ENCODE measurements at places on chromosomes 3 and 15. TPM values are rescaled to one million over a fixed set of nuclear protein-coding genes. Genes with fewer than 3 reads are reported as not detected.
A peak's percentile ranks its signal among the peaks of the same experiment; 100 is the strongest.

The SLC6A20 gene
- total RNA-seq, result 0.21 TPM

The BLM gene
- 11.5 TPM for total RNA-seq

The CHRNA7 gene
- total RNA-seq, result 2.3 TPM

The HTR3E gene
- total RNA-seq, result not detected

The CACNA2D3 gene
- total RNA-seq, result 0.46 TPM

The LMAN1L gene
- total RNA-seq, result not detected

The NRROS gene
- 18.6 TPM for total RNA-seq

The TRPM1 gene
- not detected for total RNA-seq

DNA sequence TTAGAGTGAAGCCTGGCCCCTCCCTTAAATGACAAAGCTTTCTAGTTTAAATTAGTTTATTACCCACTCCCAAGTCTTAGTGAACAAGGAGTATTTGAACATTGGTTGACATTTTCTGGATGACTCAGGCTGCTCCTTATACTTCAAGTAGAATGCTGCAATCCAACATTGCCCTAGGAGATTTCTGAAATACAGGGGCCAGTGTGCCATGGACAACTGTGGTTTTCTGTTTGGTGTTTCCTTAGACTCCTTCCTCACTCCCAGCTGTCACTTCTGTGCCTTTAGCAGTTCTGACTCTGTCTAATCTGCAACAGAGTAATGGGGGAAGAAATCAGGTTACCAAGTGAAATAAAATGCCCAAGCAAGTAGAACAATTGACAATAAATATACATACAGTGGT, 116.1 kb upstream of the P2RY1 start:
- no peak for DNase-seq
- peaks cover 1% of the 10 kb centered on the region for H3K27me3 ChIP-seq
- H3K27ac ChIP-seq, result no peak overlapping the region
- H3K4me3 ChIP-seq, result no peak overlapping the region
- H3K36me3 ChIP-seq, result no peaks in the 10 kb centered on the region
- peaks cover 9% of the 10 kb centered on the region for H3K4me1 ChIP-seq

- peak; percentile 69 for DNase-seq
- H3K27ac ChIP-seq, result peak overlapping the region; percentile 16
- H3K4me1 ChIP-seq, result peaks cover 3% of the 10 kb centered on the region
- H3K36me3 ChIP-seq, result no peaks in the 10 kb centered on the region
- peak overlapping the region; percentile 97 for H3K4me3 ChIP-seq
These were observed 757 bp downstream of the AVEN start for GRCh38 chr15:34038023-34038870.

GRCh38 chr15:72098040-72098439, 19.9 kb downstream of the MYO9A start:
- no peak overlapping the region for H3K4me3 ChIP-seq
- H3K36me3 ChIP-seq, result no peaks in the 10 kb centered on the region
- H3K27me3 ChIP-seq, result peaks cover 3% of the 10 kb centered on the region
- H3K27ac ChIP-seq, result no peak overlapping the region
- no peak for DNase-seq
- no peaks in the 10 kb centered on the region for H3K4me1 ChIP-seq

DNA sequence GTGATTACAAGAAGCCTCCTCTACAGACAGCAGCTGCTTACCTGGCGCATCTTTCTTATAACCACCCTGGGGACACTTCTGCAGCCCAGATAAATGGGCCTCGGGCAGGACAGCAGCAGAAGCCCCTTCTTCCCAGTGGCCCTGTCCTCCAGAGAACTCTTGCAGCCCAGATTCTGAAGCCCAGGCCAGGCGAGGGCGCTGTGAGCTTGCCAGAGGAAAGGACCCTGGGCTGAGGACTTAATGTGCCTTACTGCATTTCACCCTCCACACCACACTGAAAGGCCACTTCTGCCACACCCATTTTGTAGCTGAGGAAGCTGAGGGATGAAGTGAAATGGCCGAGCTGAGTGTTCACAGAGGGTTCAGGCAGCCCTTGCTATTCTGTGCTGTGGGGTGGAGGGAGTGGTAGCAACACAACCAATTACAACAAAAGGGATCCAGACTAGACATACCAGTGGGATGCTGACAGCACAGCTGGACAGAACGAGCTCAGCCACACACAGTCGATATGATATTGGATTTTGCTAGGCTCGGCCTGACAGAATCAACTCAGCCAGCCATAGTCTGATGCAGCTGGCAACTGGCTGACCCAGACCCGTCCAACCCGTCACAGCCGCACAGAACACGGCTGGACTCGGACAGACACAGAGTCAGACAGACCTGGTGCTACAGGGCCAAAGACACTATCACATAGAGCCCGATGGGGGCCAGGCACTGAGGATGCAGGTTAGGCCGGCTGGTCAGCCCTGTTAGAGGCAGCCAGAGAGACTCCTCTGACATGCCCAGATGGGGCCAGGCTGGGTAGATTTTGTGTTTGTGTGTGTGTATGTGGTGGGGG, 7.3 kb downstream of the ACOX2 start:
- H3K36me3 ChIP-seq, result peaks cover 4% of the 10 kb centered on the region
- peaks cover 9% of the 10 kb centered on the region for H3K27me3 ChIP-seq

- no peak for DNase-seq
- H3K4me3 ChIP-seq, result no peak overlapping the region
- H3K27ac ChIP-seq, result no peak overlapping the region
- H3K4me1 ChIP-seq, result no peaks in the 10 kb centered on the region
- no peaks in the 10 kb centered on the region for H3K36me3 ChIP-seq
These were observed 13.3 kb downstream of the STAC start for GRCh38 chr3:36393563-36393962.

DNA sequence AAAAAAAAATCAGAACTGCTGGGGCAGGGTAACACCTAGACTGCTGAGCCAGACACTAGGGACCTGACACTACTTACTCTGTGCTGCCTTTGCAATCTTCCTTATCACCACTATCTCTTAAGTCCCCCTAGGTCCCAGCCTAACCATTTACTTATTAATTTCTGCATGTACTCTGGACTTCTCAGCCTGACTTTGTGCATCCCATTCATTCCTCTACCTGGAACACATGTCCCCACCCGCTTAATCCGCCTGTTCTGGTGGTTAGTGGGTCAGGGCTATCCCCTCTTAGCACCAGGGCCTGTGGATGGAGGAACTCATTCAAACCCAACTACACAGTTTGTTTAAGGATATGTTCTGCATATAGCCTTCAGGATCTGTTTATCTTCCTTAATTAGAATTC, 5.0 kb upstream of the CACNA1D start:
- no peak overlapping the region for H3K27ac ChIP-seq
- no peak for DNase-seq
- H3K4me3 ChIP-seq, result no peak overlapping the region
- no peaks in the 10 kb centered on the region for H3K36me3 ChIP-seq
- peaks cover 4% of the 10 kb centered on the region for H3K27me3 ChIP-seq
- H3K4me1 ChIP-seq, result peaks cover 3% of the 10 kb centered on the region

- no peak overlapping the region for H3K4me3 ChIP-seq
- H3K36me3 ChIP-seq, result peaks cover 4% of the 10 kb centered on the region
- no peak for DNase-seq
- peaks cover 3% of the 10 kb centered on the region for H3K27me3 ChIP-seq
- peaks cover 4% of the 10 kb centered on the region for H3K4me1 ChIP-seq
- H3K27ac ChIP-seq, result peak overlapping the region; percentile 36
These were observed 11.3 kb upstream of the IQGAP1 start for GRCh38 chr15:90376789-90377188.

DNA sequence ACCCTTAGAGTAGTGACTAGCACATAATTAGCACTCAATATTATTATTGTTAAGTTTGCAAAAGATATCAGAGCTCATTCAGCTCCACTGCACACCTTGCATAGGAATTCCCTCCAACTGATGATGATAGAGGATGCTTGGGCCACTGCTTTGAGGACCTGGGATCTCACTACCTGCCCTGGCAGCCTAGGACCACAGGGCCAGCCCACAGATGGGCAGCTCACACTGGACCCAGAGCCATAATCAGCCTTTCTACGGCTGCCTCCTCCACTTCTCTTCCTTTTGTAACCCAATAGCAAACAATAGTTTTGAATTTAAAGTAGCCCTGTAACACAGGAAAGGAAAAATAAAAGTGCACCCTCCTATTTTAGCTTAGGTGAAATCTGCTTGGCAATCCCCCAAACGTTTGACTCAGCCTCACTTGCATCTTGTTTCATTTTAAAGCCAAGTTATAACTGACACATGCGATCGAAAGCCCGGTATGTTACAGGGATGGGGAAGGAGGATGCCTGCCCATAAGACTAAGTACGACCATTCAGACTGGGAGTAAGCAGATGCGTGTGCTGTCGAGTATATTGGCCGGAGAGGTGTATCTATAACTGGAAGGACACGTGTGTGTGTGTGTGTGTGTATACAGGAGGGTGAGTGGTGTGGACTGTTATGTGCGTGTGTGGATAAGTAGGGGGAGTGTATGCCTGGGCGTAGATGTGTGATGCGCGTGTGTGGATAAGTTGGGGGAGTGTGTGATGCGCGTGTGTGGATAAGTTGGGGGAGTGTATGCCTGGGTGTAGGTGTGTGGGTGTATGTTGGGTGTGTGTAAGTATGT, 65.9 kb downstream of the CPN2 start:
- no peaks in the 10 kb centered on the region for H3K36me3 ChIP-seq
- H3K27me3 ChIP-seq, result peaks cover 7% of the 10 kb centered on the region
- H3K4me3 ChIP-seq, result no peak overlapping the region
- H3K4me1 ChIP-seq, result no peaks in the 10 kb centered on the region
- H3K27ac ChIP-seq, result no peak overlapping the region

GRCh38 chr3:123739106-123739505, 145.0 kb downstream of the MYLK start:
- H3K4me3 ChIP-seq, result no peak overlapping the region
- no peaks in the 10 kb centered on the region for H3K27me3 ChIP-seq
- H3K4me1 ChIP-seq, result peaks cover 13% of the 10 kb centered on the region

GRCh38 chr15:23420806-23421575, 26.1 kb downstream of the GOLGA6L2 start:
- no peaks in the 10 kb centered on the region for H3K4me1 ChIP-seq
- H3K36me3 ChIP-seq, result no peaks in the 10 kb centered on the region
- no peak overlapping the region for H3K27ac ChIP-seq
- no peak overlapping the region for H3K4me3 ChIP-seq
- DNase-seq, result no peak
- H3K27me3 ChIP-seq, result no peaks in the 10 kb centered on the region

DNA sequence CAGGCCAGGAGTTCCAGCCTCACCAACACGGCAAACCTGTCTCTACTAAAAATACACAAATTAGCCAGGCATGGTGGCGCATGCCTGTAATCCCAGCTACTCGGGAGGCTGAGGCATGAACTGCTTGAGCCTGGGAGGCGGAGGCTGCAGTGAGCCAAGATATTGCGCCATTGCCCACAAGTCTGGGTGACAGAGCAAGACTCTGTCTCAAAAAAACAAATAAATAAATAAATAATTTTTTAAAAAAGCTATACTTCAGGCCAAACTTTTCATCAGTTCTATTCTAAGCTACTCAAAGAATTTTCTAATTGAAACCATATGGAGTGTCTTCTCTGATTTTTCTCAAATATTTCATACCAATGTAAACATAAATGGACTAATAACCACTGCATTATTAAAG, 43.5 kb downstream of the PHC3 start:
- H3K36me3 ChIP-seq, result peaks cover 15% of the 10 kb centered on the region
- no peak overlapping the region for H3K27ac ChIP-seq
- no peak for DNase-seq
- no peaks in the 10 kb centered on the region for H3K4me1 ChIP-seq
- H3K4me3 ChIP-seq, result no peak overlapping the region

DNA sequence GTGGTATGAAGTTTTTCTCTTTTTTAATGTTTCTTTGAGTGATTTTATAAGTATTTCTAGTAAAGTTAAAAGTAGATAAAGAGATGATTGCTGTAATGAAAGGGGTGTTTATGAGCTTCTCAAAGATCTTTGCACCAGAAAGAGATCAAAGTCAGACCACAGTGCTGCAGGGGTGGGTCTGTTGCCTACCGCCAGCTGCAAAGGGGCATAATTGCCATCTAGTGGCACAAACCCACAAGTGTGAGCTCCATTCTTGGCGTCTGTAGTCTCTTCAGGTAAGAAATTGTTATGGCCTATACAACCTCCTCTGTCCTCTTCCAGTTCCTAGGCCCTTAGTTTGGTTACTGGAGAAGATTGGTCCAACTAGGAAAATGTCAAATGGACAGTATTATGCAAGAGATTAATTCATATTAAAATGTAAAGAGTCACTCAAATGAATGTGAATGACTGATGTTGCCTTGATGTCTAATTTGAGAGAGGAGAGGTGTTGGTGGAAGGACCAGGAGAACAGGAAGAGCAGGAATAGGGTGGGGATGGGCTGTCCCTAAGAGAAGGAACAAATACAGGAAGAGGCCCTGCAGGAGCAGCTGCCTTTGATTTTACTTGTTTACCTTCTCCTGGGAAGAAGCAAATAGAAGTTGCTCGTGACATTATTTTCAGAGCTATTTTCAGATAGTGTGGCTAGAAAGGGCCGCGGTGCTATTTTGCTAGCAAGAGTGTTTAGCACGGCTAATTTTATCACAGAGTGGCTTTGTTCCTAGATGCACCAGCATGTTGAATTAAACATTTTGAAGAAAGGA, 53.0 kb upstream of the GSK3B start:
- H3K27ac ChIP-seq, result peak overlapping the region; percentile 30
- peaks cover 2% of the 10 kb centered on the region for H3K27me3 ChIP-seq

GRCh38 chr15:74651242-74651741, 35.7 kb downstream of the CLK3 start:
- peak overlapping the region; percentile 86 for H3K27ac ChIP-seq
- H3K4me3 ChIP-seq, result peak overlapping the region; percentile 32
- DNase-seq, result no peak
- H3K4me1 ChIP-seq, result peaks cover 46% of the 10 kb centered on the region
- H3K36me3 ChIP-seq, result peaks cover 16% of the 10 kb centered on the region

- H3K4me3 ChIP-seq, result no peak overlapping the region
- peaks cover 3% of the 10 kb centered on the region for H3K27me3 ChIP-seq
- no peak for DNase-seq
- H3K36me3 ChIP-seq, result no peaks in the 10 kb centered on the region
- no peak overlapping the region for H3K27ac ChIP-seq
These were observed 174.7 kb downstream of the IGF1R start for GRCh38 chr15:98823012-98823458.

GRCh38 chr3:42843713-42844411, 31.8 kb downstream of the CYP8B1 start:
- peaks cover 12% of the 10 kb centered on the region for H3K27me3 ChIP-seq
- DNase-seq, result no peak
- peaks cover 29% of the 10 kb centered on the region for H3K4me1 ChIP-seq
- no peak overlapping the region for H3K27ac ChIP-seq
- H3K4me3 ChIP-seq, result no peak overlapping the region

DNA sequence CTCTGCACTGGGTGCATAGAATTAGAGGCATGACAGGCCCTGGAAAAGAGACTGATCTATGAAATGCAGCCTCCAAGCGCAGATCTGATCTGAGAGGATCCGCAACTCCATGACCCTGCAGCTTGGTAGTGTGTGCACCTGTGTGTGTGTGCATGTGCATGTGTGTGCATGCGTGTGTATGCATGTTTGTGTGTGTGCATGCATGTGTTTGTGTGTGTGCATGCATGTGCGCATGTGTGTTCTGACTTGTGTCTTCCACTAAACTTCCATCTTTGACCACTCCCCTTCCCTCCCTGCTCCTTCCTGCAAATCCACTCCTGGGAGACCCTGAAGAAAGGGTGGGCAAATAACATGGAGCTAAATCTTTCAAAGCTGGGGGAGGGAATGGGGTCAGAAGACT, 256.9 kb downstream of the PLCL2 start:
- H3K27me3 ChIP-seq, result peaks cover 15% of the 10 kb centered on the region
- H3K27ac ChIP-seq, result no peak overlapping the region
- H3K36me3 ChIP-seq, result peaks cover 3% of the 10 kb centered on the region
- no peak overlapping the region for H3K4me3 ChIP-seq
- no peak for DNase-seq

GRCh38 chr3:37594873-37595783, 266.6 kb upstream of the CTDSPL start:
- H3K36me3 ChIP-seq, result peaks cover 41% of the 10 kb centered on the region
- H3K27me3 ChIP-seq, result peaks cover 16% of the 10 kb centered on the region
- no peak for DNase-seq
- peak overlapping the region; percentile 72 for H3K27ac ChIP-seq
- H3K4me3 ChIP-seq, result peak overlapping the region; percentile 38
- peaks cover 47% of the 10 kb centered on the region for H3K4me1 ChIP-seq
